ENCODE measurements at places on chromosomes 5 and 9. TPM values are rescaled to one million over a fixed set of nuclear protein-coding genes. Genes with fewer than 3 reads are reported as not detected.

- DNase-seq, result no peak
- H3K4me3 ChIP-seq, result no peak overlapping the region
- H3K4me1 ChIP-seq, result peaks cover 61% of the 10 kb centered on the region
- no peaks in the 10 kb centered on the region for H3K27me3 ChIP-seq
Observed at GRCh38 chr9:38394416-38394815, 1.9 kb downstream of the ALDH1B1 start.

DNA sequence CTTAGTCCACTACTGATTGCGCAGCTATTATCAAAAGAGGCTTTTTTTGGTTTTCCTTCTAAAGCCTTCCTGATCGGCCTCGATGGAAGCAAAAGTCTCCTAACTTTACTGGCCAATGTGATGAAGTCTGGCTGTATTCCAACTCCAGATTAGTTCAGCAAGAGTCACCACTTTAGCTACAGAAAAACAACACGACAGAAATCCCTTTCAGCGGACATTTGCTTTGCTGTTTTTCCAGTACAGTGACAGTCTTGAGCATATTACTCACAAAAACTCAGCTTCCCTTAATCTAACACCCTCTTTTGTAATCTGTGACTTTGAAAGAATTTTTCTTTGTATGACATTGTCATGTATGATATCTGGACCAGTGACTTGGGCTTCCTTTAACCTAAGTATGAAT lies 95.7 kb downstream of the HOMER1 start:
- peaks cover 25% of the 10 kb centered on the region for H3K4me1 ChIP-seq
- no peak overlapping the region for H3K4me3 ChIP-seq
- no peaks in the 10 kb centered on the region for H3K27me3 ChIP-seq
- no peak overlapping the region for H3K27ac ChIP-seq

The SMC5 gene
- total RNA-seq, result 29.4 TPM

DNA sequence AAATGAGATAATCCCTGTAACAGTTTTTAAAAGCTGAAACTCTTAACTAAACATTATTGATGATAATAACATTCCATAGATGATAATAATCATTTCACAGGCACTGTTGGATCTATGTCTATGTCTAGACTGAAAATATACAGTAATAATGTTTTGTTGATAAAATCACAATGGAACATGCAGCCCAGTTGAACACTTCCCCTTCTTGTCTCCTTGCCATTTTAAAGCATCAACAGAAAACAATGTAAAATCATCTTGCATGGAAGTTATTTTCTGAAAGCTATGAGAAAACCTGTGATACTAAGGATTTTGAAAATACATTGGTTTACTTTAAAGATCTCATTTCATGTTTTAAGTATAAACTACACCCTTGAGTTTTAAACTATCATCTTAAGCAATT lies 1.9 kb downstream of the GAPT start:
- no peaks in the 10 kb centered on the region for H3K4me1 ChIP-seq
- H3K27me3 ChIP-seq, result no peaks in the 10 kb centered on the region
- no peaks in the 10 kb centered on the region for H3K36me3 ChIP-seq
- no peak overlapping the region for H3K27ac ChIP-seq

DNA sequence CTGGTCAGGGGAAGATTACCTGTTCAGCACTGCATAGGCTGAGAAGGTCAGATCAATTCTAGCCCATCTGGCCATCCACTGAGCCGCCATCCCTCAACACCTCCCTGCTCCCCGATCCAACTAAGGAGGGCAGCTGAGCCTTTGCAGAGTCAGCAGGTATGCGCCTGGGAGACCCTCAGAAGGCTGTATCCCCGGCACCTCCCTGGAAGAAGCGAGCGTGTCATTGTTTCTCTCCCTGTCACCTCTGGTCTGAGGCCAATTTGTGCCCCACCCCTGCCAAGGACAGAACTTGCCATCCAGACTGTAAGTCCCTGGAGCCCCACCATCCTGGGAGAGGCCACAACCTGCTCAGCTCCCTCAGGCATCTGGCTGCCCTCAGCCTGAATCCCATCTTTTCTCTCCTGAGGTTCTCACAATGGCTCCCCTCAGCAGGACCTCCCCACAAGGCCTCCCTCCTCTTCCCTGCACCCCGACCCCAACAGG lies 2.6 kb downstream of the CLTB start:
- H3K4me1 ChIP-seq, result peaks cover 29% of the 10 kb centered on the region
- no peaks in the 10 kb centered on the region for H3K27me3 ChIP-seq
- no peak for DNase-seq
- peaks cover 6% of the 10 kb centered on the region for H3K36me3 ChIP-seq
- no peak overlapping the region for H3K4me3 ChIP-seq
- no peak overlapping the region for H3K27ac ChIP-seq

DNA sequence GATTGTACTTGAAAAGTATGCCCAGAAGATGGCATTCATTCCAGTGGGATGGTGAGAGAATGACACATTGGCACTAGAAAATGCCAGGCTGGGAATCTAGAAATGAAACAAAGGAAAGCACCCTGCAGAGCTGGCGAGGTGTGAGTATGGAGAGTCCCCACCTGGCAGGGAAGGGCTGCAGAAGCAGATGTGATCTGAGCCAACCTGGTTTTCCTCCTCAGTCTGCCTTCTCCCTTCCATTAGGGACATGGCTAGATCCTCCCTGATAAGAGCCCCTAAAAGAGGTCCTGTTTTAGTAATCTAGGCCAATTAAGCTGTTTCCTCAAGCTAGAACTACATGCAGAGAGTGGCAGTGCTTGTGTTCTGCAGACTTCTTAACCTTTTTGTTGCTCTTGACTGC lies 24.7 kb upstream of the TNFSF15 start:
- H3K27me3 ChIP-seq, result no peaks in the 10 kb centered on the region
- no peak for DNase-seq
- no peak overlapping the region for H3K4me3 ChIP-seq
- H3K27ac ChIP-seq, result no peak overlapping the region
- no peaks in the 10 kb centered on the region for H3K36me3 ChIP-seq

DNA sequence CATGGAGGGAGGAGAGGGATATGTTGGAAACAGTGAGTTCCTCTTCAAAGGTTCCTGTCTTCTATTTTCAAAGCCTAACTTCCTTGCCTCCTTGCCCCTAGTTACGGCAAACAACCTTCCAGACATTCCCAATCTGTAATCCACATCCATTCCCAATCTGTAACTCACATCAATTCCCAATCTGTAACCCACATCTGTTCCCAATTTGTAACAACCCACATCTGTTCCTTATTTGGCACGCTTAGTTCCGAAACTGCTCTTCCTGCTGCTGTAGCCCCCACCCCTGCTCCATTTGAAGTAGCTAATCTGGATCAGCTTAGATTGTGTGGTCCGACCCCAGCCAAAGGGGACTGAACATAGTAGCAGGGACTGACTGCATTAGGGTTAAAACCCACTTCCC lies 23.9 kb upstream of the IDNK start:
- no peak for DNase-seq
- no peaks in the 10 kb centered on the region for H3K27me3 ChIP-seq
- peaks cover 22% of the 10 kb centered on the region for H3K4me1 ChIP-seq
- H3K4me3 ChIP-seq, result no peak overlapping the region
- H3K36me3 ChIP-seq, result no peaks in the 10 kb centered on the region
- no peak overlapping the region for H3K27ac ChIP-seq

DNA sequence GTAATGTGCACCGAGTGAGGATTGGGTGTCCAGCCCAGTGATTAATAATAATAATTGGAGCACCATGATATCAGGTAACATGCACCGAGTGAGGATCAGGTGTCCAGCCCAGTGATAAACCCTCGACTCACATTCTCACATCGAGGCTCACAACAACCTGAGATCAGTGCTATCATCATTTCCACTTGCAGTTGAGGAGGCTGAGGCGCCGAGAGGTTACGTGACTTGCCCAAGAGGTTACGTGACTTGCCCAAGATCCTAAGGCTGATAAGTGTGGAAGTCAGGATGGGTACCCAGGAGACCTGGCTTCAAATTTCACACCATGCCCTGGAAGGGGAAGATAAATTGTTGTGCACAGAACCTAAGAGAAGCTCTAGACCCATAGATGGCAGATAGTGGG lies 189.4 kb downstream of the MED10 start:
- DNase-seq, result no peak
- H3K4me1 ChIP-seq, result no peaks in the 10 kb centered on the region
- H3K27me3 ChIP-seq, result no peaks in the 10 kb centered on the region
- no peak overlapping the region for H3K27ac ChIP-seq

GRCh38 chr5:56908942-56909293 lies 478 bp upstream of the SETD9 start:
- DNase-seq, result no peak
- H3K36me3 ChIP-seq, result no peaks in the 10 kb centered on the region
- no peaks in the 10 kb centered on the region for H3K27me3 ChIP-seq
- H3K27ac ChIP-seq, result peak overlapping the region; percentile 95
- H3K4me1 ChIP-seq, result peaks cover 26% of the 10 kb centered on the region

- no peak overlapping the region for H3K4me3 ChIP-seq
- no peak for DNase-seq
- no peak overlapping the region for H3K27ac ChIP-seq
- no peaks in the 10 kb centered on the region for H3K4me1 ChIP-seq
Observed at GRCh38 chr5:59923465-59923864, 29.9 kb upstream of the PDE4D start.

DNA sequence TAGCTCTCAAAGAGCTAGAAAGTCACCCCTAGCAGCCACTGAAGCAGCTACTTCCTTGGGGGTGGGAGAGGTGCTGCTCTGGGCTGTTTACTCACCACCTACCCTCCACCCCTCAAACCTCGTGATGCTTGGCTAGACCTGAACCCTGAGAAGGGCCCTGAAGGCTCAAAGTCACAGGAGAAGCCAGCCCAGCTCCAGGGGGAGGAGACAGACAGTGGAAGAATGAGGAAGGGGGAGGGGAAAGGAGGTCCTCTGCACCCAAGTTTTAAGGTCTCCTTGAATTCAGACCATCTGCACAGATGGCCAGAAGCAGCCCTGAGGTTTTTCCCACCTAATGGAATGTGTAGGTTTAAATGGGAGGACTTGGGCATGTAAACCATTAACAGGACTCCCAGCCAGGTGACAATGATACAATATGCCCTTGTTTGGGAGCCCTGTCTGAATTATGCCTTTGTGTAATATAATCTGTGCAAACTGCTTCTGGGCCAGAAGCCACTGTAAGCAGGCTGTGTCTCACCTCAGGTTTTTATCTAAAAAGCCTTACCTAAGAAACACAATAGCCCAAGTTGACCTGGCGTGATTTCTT lies 180.5 kb downstream of the PIK3R1 start:
- H3K27me3 ChIP-seq, result no peaks in the 10 kb centered on the region
- no peaks in the 10 kb centered on the region for H3K36me3 ChIP-seq
- H3K27ac ChIP-seq, result peak overlapping the region; percentile 58

The PCDHA4 gene
- total RNA-seq, result not detected

The NUDT12 gene
- 6.3 TPM for total RNA-seq

The ADAMTS16 gene
- total RNA-seq, result 0.07 TPM

The ADCY2 gene
- total RNA-seq, result not detected

GRCh38 chr9:114763220-114763619 lies 42.6 kb downstream of the TNFSF15 start:
- no peaks in the 10 kb centered on the region for H3K4me1 ChIP-seq
- no peak overlapping the region for H3K27ac ChIP-seq
- DNase-seq, result no peak
- no peak overlapping the region for H3K4me3 ChIP-seq
- peaks cover 3% of the 10 kb centered on the region for H3K27me3 ChIP-seq
- no peaks in the 10 kb centered on the region for H3K36me3 ChIP-seq

DNA sequence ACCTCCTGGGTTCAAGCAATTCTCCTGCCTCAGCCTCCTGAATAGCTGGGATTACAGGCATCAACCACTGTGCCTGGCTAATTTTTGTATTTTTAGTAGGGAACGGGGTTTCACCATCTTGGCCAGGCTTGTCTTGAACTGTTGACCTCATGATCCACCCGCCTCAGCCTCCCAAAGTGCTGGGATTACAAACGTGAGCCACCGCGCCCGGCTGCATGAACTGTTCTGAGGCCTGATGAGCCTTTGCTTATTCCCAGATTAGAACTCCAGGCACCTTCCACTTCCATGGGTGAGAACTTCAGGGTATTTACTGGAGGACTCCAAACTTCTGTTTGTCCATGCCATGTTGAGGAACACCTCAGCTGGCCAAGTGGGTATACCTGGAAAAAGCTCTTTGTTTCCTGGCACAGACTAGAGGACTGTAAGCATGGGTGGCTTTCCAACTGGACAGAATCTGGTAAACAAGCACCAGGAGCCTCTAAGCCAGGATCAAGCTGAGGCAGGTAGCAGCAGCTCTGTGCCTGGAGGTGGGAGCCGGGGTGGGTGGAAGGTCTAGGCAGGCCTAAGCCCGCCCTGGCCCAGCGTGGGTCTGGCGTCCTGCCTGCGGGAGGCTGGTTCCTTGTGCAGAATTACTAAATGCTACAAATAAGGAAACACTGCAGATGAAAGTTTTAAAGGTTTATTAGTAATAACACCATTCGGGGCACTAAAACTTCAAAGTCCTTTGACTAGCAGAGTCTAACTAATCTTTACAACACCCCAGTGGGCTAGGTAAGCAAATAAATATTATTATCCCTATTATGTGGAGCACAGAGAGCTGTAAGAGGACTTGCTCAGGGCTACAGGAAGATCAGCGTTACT lies 78.4 kb downstream of the SEMA5A start:
- no peak overlapping the region for H3K27ac ChIP-seq
- H3K4me3 ChIP-seq, result no peak overlapping the region
- DNase-seq, result no peak
- no peaks in the 10 kb centered on the region for H3K36me3 ChIP-seq
- H3K27me3 ChIP-seq, result no peaks in the 10 kb centered on the region

- H3K36me3 ChIP-seq, result no peaks in the 10 kb centered on the region
- no peaks in the 10 kb centered on the region for H3K27me3 ChIP-seq
- no peak for DNase-seq
- H3K27ac ChIP-seq, result no peak overlapping the region
- H3K4me1 ChIP-seq, result no peaks in the 10 kb centered on the region
Observed at GRCh38 chr9:83006378-83006777, 56.6 kb downstream of the RASEF start.

DNA sequence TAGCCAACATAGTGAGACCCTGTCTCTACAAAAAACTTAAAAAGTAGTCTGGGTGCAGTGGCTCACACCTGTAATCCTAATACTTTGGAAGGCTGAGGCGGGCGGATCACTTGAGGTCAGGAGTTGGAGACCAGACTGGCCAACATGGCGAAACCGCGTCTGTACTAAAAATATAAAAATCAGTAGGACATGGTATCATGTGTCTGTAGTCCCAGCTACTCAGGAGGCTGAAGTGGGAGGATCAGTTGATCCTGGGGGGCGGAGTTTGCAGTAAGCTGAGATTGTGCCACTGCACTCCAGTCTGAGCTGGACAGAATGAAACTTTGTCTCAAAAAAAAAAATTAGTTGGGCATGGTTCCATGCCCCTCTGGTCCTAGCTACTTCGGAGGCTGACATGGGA lies 57.9 kb upstream of the MIER3 start:
- no peak for DNase-seq
- no peak overlapping the region for H3K4me3 ChIP-seq
- H3K36me3 ChIP-seq, result no peaks in the 10 kb centered on the region
- H3K27ac ChIP-seq, result no peak overlapping the region

The ALAD gene
- 21.8 TPM for total RNA-seq
